Immature natural killer cell (primary cell): ENCODE measurements at places on chromosomes 2 and 18. TPM values are rescaled to one million over a fixed set of nuclear protein-coding genes. Genes with fewer than 3 reads are reported as not detected.

The RAB6C gene
- polyA plus RNA-seq, result not detected

- H3K4me3 ChIP-seq, result no peak overlapping the region
- no peaks in the 10 kb centered on the region for H3K36me3 ChIP-seq
- H3K27me3 ChIP-seq, result no peaks in the 10 kb centered on the region
- DNase-seq, result no peak
- H3K4me1 ChIP-seq, result peaks cover 33% of the 10 kb centered on the region
Measured at GRCh38 chr2:191635333-191636234, 42.4 kb upstream of the NABP1 start.

- H3K36me3 ChIP-seq, result no peaks in the 10 kb centered on the region
- H3K4me1 ChIP-seq, result no peaks in the 10 kb centered on the region
- no peak overlapping the region for H3K27ac ChIP-seq
- DNase-seq, result no peak
- H3K4me3 ChIP-seq, result no peak overlapping the region
- peaks cover 3% of the 10 kb centered on the region for H3K27me3 ChIP-seq
Measured at GRCh38 chr2:152328013-152328412, 7.0 kb upstream of the FMNL2 start.

The ABCB6 gene
- polyA plus RNA-seq, result 0.21 TPM

DNA sequence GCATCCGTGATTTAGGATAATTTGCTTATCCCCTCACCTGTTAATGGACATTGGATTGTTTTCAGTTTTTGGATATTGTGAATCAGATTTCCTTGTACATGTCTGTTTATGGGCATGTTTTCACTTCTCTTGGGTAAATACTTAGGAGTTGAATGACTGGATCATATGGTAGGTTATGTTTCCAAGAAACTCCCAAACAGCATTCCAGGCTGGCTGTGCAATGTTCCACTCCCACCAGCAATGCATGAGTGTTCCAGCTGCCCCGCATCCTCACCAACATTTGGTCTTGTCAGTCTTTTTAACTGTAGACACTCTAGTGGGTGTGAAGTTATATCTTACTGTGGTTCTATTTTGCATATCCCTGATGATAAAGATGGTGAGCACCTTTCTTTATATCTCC lies 8.9 kb upstream of the LRRFIP1 start:
- H3K27ac ChIP-seq, result no peak overlapping the region
- DNase-seq, result no peak
- peaks cover 13% of the 10 kb centered on the region for H3K4me1 ChIP-seq
- no peaks in the 10 kb centered on the region for H3K36me3 ChIP-seq
- H3K27me3 ChIP-seq, result peaks cover 11% of the 10 kb centered on the region
- no peak overlapping the region for H3K4me3 ChIP-seq

- H3K27ac ChIP-seq, result no peak overlapping the region
- no peak overlapping the region for H3K4me3 ChIP-seq
- peaks cover 6% of the 10 kb centered on the region for H3K36me3 ChIP-seq
- H3K27me3 ChIP-seq, result peaks cover 4% of the 10 kb centered on the region
- peak; percentile 24 for DNase-seq
Measured at GRCh38 chr2:37168217-37168981, 11.6 kb upstream of the EIF2AK2 start.

The FBXO15 gene
- polyA plus RNA-seq, result 2.0 TPM

GRCh38 chr18:73551211-73551610 lies 596.4 kb downstream of the FBXO15 start:
- no peaks in the 10 kb centered on the region for H3K4me1 ChIP-seq
- no peaks in the 10 kb centered on the region for H3K36me3 ChIP-seq
- no peak overlapping the region for H3K27ac ChIP-seq
- DNase-seq, result no peak
- no peak overlapping the region for H3K4me3 ChIP-seq

DNA sequence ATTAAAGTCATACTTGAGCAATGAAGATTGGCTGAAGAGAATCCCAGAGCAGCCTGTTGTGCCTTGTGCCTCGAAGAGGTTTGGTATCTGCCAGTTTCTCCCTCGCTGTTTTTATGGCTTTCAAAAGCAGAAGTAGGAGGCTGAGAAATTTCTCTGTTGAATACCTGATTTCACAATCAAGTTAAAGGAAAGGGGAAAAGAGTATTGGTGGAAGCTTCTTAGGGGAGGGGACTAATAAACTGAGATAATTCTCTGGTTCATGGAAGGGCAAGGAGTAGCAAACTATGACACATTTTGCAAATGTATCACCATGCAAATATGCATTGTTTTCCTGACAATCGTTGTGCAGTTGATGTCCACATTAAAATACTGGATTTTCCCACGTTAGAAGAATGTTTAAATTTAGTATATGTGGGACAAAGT lies at the start of gene IL1B:
Gene IL1B (minus strand): TSS at position 85 of the 423 bp plus-strand sequence. CDS start 550 bp downstream, outside the sequence.
- peaks cover under 1% of the 10 kb centered on the region for H3K36me3 ChIP-seq
- H3K4me3 ChIP-seq, result no peak within 1 kb of the TSS
- no peak for DNase-seq
- H3K27ac ChIP-seq, result no peak within 1 kb of the TSS
- no peaks in the 10 kb centered on the region for H3K4me1 ChIP-seq
- H3K27me3 ChIP-seq, result peaks cover 4% of the 10 kb centered on the region

DNA sequence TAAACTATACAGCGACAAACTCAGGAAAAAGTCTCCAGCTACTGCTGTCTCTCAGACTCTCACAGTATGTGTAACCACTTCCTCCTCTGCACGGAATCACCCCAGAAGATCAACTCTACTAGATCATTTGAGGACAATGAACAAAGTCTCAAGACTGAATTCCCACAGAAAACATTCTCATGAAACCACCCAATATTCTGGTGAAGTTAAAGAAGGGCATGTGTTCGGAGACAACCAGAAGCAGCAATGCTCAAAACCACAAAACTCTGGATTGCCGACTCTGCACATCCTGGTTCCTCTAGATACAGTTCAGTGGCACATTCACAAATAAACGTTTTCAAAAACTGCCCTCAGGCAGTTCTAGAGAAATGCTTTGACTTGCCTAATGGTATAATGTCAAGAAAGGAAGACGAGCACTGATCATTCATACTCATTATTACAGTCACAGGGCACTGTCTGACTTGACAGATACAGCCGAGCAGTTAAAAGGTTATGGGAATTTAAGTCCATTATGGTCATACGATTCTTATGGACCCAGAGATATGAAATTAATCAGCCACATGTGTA lies 91.9 kb upstream of the STK17B start:
- peak overlapping the region; percentile 80 for H3K4me3 ChIP-seq
- H3K4me1 ChIP-seq, result peaks cover 71% of the 10 kb centered on the region
- H3K36me3 ChIP-seq, result no peaks in the 10 kb centered on the region
- no peaks in the 10 kb centered on the region for H3K27me3 ChIP-seq

GRCh38 chr2:59988341-59988740 lies 565.1 kb downstream of the BCL11A start:
- H3K4me1 ChIP-seq, result no peaks in the 10 kb centered on the region
- no peaks in the 10 kb centered on the region for H3K36me3 ChIP-seq
- peaks cover 7% of the 10 kb centered on the region for H3K27me3 ChIP-seq
- H3K27ac ChIP-seq, result no peak overlapping the region
- no peak overlapping the region for H3K4me3 ChIP-seq

The SPDYA gene
- polyA plus RNA-seq, result not detected

DNA sequence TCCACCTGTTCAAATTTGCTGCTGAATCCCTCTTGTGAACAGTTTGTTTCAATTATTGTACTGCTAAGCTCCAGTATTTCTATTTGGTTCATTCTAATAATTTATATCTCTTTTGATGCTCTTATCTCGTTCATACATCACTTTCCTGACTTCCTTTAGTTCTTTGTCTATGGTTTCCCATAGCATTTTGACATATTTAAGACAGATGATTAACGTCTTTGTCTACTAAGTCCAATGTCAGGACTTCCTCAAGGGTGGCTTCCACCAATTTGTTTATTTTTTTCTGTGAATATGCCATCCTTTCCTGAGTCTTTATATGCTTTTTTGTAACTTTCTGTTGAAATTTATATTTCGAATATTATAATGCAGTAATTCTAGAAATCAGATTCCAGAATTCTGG lies 9.6 kb downstream of the PIGN start:
- no peak overlapping the region for H3K27ac ChIP-seq
- DNase-seq, result no peak
- H3K4me1 ChIP-seq, result no peaks in the 10 kb centered on the region
- no peak overlapping the region for H3K4me3 ChIP-seq
- H3K27me3 ChIP-seq, result no peaks in the 10 kb centered on the region
